Fibroblast of skin of right biceps (primary cell): ENCODE measurements at places on chromosomes 5 and 9.

DNA sequence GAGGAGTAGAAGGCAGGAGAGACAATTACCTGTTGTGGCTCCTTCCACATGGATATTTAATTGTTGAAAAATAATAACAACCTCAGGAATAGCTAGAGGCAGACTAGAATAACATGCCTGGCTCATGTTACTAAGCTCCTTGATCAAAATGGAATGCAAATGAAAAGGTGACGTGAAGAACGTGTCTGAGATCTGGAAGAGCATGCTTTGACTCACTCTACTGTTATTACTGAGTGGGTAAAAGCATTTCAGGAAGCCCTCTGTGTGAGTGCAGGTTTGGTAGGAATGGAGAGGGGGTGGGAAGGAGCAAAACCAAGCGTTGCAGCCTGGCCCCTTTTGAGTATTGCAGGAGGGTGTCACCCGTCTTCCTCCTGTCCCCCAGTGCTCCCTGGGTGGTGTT is 84.8 kb downstream of the EQTN start:
- no peak for DNase-seq

- no peak for DNase-seq
Measured at GRCh38 chr5:175712313-175712680, 54.4 kb downstream of the HRH2 start.

- DNase-seq, result no peak
Measured at GRCh38 chr5:7392693-7393024, 3.3 kb upstream of the ADCY2 start.

GRCh38 chr5:116626945-116627679 is 52.5 kb upstream of the SEMA6A start:
- DNase-seq, result no peak

- no peak for DNase-seq
Measured at GRCh38 chr9:68555437-68556150, 14.9 kb upstream of the TMEM252 start.

DNA sequence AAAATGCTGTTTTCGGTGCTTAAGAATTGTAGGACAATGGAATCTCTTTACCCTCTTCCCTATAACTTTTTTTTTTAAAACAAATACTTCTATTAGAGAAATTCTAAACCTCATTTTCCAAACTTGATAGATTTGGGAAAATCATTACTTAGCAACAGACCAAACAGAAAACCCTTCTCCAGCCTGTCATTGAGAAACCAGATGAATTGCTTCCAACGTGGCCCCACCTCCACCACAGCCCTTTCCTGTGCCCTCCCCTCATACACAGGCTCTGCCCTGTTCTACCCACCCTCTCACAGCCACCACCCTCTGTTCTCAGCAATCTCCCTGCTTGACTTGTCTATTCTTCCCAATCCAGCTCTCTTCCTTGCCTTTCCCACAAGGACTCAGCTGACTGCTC is 221.2 kb downstream of the DMRT2 start:
- no peak for DNase-seq

- no peak for DNase-seq
Measured at GRCh38 chr9:27471366-27471765, 52.7 kb upstream of the IFNK start.

DNA sequence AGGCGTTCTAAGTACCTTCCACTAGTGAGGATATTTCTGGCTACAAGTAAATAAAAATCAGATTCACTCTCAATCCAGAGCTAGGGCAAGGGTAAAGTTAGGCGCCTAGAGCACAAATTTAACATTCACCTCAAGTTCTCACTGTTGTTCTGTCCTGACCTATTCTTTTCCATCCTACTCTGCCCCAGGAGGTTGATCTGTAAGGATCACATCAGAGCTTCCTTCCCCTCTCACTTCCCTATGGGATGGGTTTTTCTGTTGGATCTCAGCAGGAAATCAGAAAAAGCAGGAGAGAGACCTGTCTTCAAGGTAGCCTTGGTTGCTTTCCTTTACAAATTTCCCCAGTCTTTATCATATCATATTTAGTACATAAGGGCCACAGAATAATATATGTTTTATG is 316.7 kb downstream of the GABRG2 start:
- no peak for DNase-seq

DNA sequence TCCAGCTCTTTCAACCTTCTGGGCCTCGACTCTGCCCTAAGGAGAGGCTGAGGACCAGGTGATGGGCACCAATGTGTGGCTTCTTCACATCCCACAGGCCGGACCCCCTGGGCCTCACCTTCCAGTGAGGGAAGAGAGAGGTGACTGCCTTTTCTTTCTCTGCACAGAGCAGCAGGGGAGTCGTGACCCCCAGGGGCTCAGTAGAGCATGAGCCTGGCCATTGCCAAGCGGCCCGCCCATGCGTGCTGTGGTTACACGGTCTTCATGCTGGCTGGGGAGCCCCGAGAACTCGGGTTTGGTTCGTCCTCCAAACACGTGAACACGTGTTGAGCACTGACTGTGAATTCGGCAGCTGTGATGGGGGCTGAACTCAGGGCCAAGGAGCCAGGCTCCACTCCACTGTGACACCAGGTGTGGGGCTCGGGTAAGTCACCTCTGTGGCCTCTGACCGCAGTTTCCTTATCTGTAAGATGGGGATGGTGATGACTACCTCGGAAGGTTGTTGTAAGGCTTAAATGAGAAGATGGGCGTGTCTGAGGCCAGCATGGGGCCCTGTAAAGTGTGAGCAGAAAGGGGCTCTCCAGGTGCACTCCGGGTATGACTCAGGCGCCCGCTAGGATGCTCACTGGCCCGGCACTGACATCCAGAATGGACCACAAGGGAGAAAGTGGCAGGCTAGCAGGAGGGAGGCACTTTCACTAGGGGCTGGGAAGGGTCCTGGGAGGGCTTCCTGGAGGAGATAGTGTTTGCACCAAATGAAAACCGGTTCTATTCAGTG is 13.4 kb upstream of the GRHPR start:
- no peak for DNase-seq

DNA sequence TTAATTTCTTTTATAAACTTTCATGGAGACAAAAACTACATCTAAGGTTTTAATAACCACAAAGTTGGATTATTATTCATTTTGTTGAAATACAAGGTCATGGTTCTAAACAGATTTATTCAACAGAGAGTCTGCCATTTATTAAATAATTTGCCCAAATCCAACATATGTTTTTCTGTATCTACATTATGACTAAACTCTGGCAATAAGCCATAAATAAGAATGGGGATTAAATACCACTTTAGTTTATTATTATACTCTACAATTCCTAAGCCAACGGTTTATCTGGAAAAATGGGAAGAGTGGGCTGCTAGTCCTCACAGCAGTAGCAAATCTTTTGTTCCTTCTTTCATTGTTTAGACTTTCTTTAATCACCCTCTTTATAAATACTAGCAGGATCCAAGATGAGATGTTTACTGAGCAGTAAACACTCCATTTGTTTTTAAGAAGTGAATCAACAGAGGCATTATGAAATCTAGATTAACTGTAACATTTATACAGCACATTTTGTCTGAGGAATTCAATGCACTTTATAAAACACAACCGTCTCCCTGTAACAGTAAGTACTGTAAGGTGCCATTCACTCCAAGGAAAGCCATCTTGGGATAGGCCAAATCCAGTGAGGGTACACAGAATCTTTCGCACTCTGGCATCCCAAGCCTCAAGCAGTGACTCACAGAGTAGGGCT is 89.7 kb downstream of the DROSHA start:
- DNase-seq, result peak; percentile 35

- peak; percentile 54 for DNase-seq
Measured at GRCh38 chr9:95415158-95415557, 97.6 kb upstream of the FANCC start.

- DNase-seq, result peak; percentile 34
Measured at GRCh38 chr9:116467740-116468351, 219.3 kb upstream of the TRIM32 start.

DNA sequence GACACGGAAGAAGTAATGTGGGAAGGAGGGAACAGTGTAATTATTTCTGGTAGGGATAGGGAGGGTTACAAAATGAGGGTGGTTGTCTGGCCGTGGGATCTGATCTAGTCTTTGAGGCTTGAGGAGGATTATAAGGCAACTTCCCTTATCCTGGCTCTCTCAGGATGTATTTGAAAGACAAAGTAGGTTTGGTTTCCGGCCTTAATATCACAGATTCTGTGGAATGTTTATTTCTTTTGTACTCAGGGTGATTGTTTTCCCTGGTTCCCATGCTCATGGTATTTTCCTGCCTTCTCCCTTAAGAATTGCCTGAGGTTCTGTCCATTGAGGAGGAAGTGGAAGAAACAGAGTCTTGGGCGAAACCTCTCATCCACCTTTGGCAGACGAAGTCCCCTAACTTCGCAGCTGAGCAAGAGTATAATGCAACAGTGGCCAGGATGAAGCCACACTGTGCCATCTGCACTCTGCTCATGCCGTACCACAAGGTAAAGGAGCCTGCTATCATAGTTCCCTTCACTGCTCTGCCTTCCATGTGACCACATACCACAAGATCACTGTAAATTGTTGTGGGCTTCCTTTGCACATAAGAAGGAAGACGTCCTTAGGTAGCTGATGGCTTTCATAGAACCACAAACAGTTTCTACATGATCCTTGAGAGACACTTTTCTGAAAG is 253.8 kb downstream of the KDM4C start:
- no peak for DNase-seq

GRCh38 chr9:90020276-90020871 is 415.6 kb downstream of the GADD45G start:
- DNase-seq, result peak; percentile 62

- DNase-seq, result peak; percentile 16
Measured at GRCh38 chr5:132237141-132237540, 9.5 kb upstream of the P4HA2 start.

DNA sequence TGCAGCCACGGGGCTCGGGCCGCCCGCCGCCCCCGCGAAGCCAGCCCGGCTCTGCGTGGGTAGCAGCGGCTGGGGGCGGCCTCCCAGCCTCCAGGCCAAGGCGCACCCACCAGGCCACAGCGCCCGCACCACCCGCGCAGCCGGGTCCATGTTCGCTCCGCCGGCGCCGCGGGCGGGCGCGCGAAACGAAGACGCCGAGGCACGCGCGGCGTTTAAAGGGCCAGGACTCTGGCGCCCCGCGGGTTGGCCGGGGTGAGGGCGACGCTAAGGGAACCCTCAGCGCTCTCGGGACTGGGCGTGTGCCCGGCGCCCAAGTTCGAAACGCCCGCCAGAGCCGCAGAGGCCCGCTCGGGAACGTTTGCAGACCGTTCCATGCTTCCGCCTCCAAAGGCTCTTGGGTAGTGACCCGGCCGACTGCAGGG is at the start of gene PTGES2:
TSS of gene PTGES2 (minus strand) at position 162 of the 422 bp plus-strand sequence. CDS start at position 150, 12 bp downstream.
- DNase-seq, result peak; percentile 89

- DNase-seq, result no peak
Measured at GRCh38 chr5:68225911-68226545, 10.5 kb downstream of the PIK3R1 start.

DNA sequence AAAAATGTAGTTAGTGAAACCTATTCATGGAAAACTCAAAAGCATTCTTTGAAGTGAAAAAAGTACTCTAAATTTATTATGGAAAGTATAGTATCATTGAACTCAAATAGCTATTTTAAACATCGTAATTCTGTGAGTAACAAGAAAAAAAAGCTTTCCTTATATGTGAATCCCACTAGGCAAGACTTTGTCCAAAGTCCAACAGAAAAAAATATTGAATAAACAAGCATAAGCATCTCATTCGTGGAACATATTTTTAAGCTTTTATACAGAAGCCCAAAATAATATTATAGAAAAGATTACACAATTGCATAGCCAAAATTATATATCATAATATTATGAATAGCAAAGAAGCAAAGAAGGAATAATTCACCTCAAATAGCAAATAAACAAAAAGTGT is 79.4 kb upstream of the IFNE start:
- no peak for DNase-seq

DNA sequence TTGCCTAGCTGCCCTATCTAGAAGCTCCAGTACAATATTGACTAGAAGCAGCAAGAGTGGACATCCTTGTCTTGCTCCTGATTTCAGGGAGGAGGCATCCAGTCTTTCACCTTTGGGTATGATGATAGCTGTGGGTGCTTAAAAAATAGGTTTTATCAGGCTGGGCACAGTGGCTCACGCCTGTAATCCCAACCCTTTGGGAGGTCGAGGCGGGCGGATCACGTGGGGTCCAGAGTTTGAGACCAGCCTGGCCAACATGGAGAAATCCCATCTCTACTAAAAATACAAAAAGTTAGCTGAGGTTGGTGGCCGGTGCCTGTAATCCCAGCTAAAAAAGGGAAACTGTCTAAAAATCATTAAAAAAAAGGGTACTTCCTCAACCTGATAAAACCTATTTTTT is 2.0 kb upstream of the CAMSAP1 start:
- DNase-seq, result no peak

DNA sequence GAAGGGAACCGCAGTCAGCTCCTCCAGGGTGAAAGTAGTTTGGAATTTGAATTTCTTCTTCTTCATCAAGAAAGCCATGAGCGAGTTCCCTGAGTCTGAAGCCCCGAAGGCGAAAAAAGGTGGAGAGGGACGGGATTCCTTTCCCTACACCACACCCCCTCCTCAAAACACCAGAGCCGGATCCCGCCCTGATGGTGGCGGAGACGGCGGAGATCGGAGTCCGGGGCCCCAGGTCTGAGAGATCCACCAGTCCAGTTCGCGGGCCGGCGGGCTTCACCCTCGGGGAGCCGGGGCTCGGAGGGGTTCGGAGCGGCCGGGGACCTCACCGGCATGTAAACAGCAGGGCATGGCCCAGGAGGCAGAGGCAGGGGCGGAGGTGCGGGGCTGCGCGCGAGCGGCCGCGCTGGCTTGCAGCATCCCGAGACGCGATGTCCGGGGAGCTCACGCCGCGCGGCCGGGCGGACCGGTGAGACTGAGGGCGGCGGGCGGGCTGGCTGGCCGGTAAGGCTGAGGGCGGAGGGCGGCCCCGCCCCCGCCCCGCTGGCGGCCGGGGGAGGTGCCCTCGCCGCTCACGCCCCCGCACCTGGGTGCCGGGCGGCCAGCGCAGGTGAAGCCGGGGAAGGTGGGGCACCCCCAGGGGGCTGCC is 606 bp downstream of the EEIG1 start:
- DNase-seq, result no peak

GRCh38 chr5:59560553-59560952 is 333.0 kb downstream of the PDE4D start:
- no peak for DNase-seq

DNA sequence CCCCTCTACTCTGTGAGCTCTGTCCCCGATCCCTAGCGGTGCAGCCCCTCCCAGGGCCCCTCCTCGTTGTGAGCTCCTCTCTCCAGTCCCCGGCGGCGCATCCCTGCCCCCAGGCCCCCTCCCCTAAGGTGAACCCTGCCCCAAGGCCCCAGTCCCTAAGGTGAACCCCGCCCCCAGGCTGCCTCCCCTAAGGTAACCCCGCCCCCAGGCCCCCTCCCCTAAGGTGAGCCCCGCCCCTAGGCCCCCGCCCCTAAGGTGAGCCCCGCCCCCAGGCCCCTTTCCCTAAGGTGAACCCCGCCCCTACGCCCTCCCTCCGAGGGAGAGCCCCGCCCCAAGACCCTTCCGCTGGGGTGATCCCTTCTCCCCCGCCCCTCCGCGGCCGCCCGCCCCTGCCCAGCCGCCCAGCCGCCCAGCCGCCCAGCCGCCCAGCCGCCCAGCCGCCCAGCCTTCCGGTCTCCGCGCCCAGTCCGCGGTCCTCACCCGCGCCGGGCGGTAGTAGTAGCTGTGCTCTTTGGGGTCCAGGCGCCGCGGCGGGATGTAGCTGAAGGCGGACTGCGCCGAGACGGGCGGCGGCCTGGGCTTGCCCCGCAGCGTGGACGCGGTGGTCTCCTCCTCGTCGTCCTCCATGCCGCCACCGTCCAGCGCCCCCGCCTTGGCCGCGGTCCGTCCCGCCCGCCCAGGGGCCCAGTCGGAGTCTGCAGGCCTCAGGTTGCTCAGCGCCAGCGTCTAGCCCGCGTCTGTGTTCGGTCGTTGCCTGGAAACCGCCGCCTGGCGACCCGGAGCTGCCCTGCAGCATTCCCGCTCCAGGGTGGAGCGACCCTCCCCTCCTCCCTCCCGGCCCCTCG is at the start of gene CFAP90:
TSS of gene CFAP90 (minus strand) at position 739 of the 845 bp plus-strand sequence. CDS start at position 627, 112 bp downstream.
- peak; percentile 45 for DNase-seq

- DNase-seq, result no peak
Measured at GRCh38 chr9:128992995-128993394, 35.1 kb downstream of the SH3GLB2 start.
